ENCODE measurements at places on chromosomes 1 and 21. TPM values are rescaled to one million over a fixed set of nuclear protein-coding genes. Genes with fewer than 3 reads are reported as not detected.
A peak's percentile ranks its signal among the peaks of the same experiment; 100 is the strongest.

GRCh38 chr21:31176725-31177124, 138.4 kb upstream of the KRTAP19-8 start:
- H3K27me3 ChIP-seq = peaks cover 6% of the 10 kb centered on the region
- no peak overlapping the region for H3K4me3 ChIP-seq
- H3K4me1 ChIP-seq = peaks cover 19% of the 10 kb centered on the region

- H3K36me3 ChIP-seq = no peaks in the 10 kb centered on the region
- H3K4me3 ChIP-seq = no peak overlapping the region
- no peaks in the 10 kb centered on the region for H3K4me1 ChIP-seq
- peaks cover 28% of the 10 kb centered on the region for H3K27me3 ChIP-seq
- no peak overlapping the region for H3K27ac ChIP-seq
- no peak for DNase-seq
Observed at GRCh38 chr1:247360991-247361731, 29.5 kb upstream of the ZNF496 start.

PUSL1 gene
- total RNA-seq = 26.3 TPM

- H3K4me3 ChIP-seq = no peak overlapping the region
- DNase-seq = peak; percentile 84
- peaks cover 22% of the 10 kb centered on the region for H3K36me3 ChIP-seq
- H3K4me1 ChIP-seq = peaks cover 6% of the 10 kb centered on the region
Observed at GRCh38 chr1:37682334-37682987, 9.9 kb upstream of the CDCA8 start.

ANGPTL3 gene
- not detected for total RNA-seq

DNA sequence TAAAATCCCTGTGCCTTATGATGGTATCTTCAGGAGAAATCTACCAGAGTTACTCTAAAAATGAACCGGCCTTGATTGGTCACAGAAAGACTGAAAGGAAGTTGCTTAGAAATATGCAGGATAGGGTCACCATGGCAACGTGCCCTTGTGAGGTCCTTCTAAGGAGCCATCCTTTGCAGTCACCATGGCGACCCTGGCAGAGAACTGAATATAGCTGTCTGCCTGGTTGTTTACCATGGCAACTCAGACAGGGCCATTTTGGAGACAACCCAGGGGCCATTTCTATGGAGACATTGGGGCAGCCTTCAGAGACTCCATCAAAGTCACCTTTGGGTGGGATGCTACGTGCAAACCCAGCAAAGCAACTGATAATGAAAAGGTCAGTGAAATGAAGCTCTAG, 43.0 kb downstream of the SNX7 start:
- H3K36me3 ChIP-seq = no peaks in the 10 kb centered on the region
- H3K4me3 ChIP-seq = no peak overlapping the region
- DNase-seq = no peak
- H3K4me1 ChIP-seq = no peaks in the 10 kb centered on the region
- no peak overlapping the region for H3K27ac ChIP-seq
- no peaks in the 10 kb centered on the region for H3K27me3 ChIP-seq

- no peak overlapping the region for H3K4me3 ChIP-seq
- H3K36me3 ChIP-seq = peaks cover 2% of the 10 kb centered on the region
- no peak for DNase-seq
- no peak overlapping the region for H3K27ac ChIP-seq
Observed at GRCh38 chr1:246213036-246213435, 294.0 kb downstream of the SMYD3 start.

DNA sequence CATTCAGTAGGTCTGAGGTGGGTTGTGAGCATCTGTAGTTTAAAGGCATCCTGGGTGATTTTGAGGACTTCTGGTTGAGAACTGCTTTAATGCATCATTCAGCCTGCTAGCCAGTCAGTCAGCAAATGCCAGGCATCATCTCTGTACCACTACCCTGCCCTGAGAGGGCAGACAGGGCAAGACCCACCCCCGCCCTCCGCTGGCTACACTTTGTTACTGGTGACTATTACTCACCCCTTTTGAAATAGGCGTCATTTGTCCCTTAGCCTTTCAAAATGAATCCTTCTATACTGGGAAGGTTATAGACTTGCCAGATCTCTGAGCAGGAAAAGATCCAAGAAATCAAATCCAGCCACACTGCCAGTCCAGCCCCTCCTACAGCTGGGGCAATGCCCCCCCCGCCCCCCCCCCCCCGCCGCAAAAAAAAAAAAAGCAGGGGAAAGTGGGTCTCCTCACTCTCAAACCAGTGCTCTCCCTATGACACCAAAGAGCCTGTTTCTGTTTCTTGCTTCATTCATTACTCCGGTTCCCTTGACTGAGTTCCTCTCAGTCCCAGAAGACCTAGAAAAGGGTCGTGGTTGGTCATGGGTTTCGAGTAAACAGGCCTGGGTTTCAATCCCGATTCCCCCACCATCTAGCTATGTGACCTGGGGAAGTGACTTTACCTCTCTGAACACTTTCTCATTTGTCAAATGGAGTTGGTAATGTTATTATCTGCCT, 4.4 kb downstream of the SELENON start:
- peaks cover 29% of the 10 kb centered on the region for H3K27me3 ChIP-seq
- no peak overlapping the region for H3K27ac ChIP-seq
- H3K4me1 ChIP-seq = peaks cover 20% of the 10 kb centered on the region
- no peak for DNase-seq

GRCh38 chr21:34043333-34043732, 30.0 kb upstream of the MRPS6 start:
- no peaks in the 10 kb centered on the region for H3K27me3 ChIP-seq
- no peak overlapping the region for H3K27ac ChIP-seq
- peaks cover 9% of the 10 kb centered on the region for H3K4me1 ChIP-seq
- DNase-seq = no peak
- no peak overlapping the region for H3K4me3 ChIP-seq

COL16A1 gene
- total RNA-seq = not detected

- no peak overlapping the region for H3K27ac ChIP-seq
- H3K36me3 ChIP-seq = peaks cover 9% of the 10 kb centered on the region
- H3K4me1 ChIP-seq = peaks cover 16% of the 10 kb centered on the region
- DNase-seq = no peak
- H3K4me3 ChIP-seq = no peak overlapping the region
- peaks cover 45% of the 10 kb centered on the region for H3K27me3 ChIP-seq
Observed at GRCh38 chr1:244732851-244733450, 80.0 kb downstream of the DESI2 start.

HAO2 gene
- not detected for total RNA-seq

GRCh38 chr1:64327119-64327518, 123.7 kb downstream of the UBE2U start:
- H3K27ac ChIP-seq = no peak overlapping the region
- no peaks in the 10 kb centered on the region for H3K4me1 ChIP-seq
- H3K4me3 ChIP-seq = no peak overlapping the region
- H3K27me3 ChIP-seq = peaks cover 3% of the 10 kb centered on the region
- no peaks in the 10 kb centered on the region for H3K36me3 ChIP-seq

DNA sequence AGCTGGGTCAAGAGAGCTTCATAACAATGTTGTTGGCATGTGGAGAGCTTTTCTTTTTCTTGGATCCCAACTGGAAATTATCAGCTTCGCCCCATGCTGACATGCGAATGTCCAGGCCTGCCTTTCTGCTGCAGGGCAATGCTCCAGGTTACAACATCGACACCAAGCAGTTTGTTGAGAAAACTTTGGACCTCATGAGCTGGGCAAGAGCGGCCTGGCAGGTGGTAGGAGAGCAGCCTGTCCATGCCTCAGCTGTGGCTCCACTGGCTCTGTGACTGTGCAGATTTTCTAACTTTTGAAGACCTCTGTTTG, 41.4 kb downstream of the MTARC1 start:
- H3K27ac ChIP-seq = no peak overlapping the region
- no peak overlapping the region for H3K4me3 ChIP-seq
- DNase-seq = no peak

DNA sequence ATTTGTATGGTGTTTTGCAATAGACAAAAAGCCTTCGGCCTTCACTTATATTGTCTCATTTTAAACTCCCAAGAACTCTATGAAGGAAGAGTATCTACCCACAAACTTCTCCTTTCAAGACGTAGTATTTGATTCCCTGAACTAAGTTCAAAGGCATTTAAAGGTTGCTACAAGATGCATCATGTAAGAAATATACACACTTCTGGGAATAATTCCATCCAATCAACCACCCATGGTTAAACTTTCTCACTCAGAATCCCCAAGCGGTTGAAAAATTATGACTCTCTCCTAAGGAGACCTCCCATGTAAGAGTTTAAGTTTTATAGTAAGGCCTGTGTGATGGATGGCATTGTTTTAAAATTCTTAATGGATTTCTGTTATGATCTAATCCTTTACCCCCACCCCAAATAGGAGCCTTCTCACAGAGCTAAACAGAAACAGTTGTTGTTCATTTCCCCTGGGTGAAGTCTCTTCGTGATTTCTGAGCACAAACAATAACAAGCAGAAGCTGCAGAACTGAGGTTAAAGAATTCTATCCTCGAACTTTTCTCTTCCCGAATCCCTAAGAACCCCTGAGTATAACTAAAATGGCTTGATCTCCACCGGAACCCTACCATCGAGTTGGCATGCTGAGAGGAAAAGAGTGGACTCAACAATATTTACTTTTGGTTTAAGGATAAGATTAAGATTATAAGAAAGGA, 185.0 kb downstream of the TGFBR3 start:
- H3K36me3 ChIP-seq = peaks cover 45% of the 10 kb centered on the region
- DNase-seq = no peak
- H3K27ac ChIP-seq = no peak overlapping the region
- no peak overlapping the region for H3K4me3 ChIP-seq

- DNase-seq = no peak
- H3K27me3 ChIP-seq = peaks cover 9% of the 10 kb centered on the region
- no peak overlapping the region for H3K4me3 ChIP-seq
Observed at GRCh38 chr1:12596007-12596821, 21.8 kb downstream of the DHRS3 start.

GRCh38 chr21:32545948-32546441, 39.3 kb downstream of the TCP10L start:
- H3K4me3 ChIP-seq = no peak overlapping the region
- no peaks in the 10 kb centered on the region for H3K4me1 ChIP-seq
- H3K27me3 ChIP-seq = no peaks in the 10 kb centered on the region
- H3K27ac ChIP-seq = no peak overlapping the region
- H3K36me3 ChIP-seq = no peaks in the 10 kb centered on the region
